ENCODE measurements at places on chromosomes 11 and 22.

GRCh38 chr11:96035031-96035739 lies 111.3 kb upstream of the MTMR2 start:
- DNase-seq = no peak

GRCh38 chr11:69697861-69698260 lies 6.0 kb downstream of the FGF19 start:
- DNase-seq = no peak

GRCh38 chr22:44753189-44754042 lies 1.0 kb downstream of the ARHGAP8 start:
- DNase-seq = no peak

- no peak for DNase-seq
These were observed 4.0 kb downstream of the PHOX2A start for GRCh38 chr11:72239849-72240460.

DNA sequence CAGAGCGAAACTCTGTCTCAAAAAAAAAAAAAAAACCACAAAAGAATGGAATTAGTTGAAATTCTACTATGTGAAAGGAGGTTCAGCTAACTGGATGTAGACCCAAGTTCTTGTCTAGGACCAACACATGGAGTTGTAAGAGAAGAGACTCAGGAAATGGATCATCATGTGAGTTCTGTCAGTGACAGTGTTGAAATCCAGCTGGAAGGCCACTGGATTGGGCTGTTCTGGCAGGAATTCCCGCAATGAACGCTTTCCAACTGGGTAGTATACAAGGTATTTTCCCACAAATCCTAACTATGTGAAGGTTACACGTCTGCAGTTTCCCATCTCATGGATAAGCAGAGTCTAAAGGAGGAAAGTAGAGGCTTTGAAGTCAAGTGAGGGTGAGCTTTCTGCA lies 151.2 kb downstream of the MAML2 start:
- no peak for DNase-seq

DNA sequence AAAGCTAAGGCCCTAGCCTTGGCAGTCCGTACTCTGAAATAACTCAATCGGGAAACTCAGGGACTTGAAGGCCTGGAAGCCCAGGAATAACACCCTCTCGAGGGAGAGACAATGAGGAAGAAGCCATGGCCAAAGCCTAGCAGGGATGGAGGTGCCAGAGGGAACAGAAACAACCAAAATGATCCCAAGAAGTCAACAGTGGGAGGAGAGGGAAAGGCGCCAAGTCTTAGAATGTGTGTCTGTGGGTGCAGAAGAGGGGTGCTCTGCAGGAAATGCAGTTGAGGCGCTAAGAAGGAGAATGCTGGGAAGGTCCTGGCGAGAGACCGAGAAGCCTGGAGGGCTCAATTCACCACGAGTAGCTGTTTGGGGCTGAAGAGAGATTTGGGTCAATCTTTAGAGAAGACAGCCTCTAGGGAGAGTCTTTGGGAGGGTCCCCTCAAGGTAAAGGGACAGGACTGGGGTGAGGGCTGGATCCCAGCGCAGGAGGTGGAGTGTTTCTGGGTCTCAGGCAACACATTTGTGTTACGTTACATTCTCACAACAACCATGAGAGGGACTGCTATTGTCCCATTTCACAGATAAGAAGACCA lies 760 bp upstream of the MAPK8IP1 start:
- DNase-seq = no peak

DNA sequence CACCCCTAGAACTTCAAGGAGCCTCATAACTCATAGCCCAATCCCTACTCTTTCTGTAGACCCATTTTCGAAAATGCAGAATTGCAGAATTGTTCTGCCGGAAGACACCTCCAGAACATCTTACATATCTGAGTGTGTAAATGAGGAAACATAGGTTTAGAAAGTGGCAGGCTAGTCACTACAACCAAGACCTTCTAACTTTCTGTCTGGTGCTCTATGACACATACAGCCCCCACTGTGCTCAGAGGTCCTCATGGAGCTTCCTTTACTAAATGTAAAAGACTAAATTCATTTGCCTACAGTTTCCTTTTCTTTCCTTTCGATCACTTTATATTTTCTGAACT lies 132.1 kb upstream of the DDI1 start:
- no peak for DNase-seq

- DNase-seq = no peak
These were observed 9.0 kb upstream of the FLRT1 start for GRCh38 chr11:64026575-64027205.

DNA sequence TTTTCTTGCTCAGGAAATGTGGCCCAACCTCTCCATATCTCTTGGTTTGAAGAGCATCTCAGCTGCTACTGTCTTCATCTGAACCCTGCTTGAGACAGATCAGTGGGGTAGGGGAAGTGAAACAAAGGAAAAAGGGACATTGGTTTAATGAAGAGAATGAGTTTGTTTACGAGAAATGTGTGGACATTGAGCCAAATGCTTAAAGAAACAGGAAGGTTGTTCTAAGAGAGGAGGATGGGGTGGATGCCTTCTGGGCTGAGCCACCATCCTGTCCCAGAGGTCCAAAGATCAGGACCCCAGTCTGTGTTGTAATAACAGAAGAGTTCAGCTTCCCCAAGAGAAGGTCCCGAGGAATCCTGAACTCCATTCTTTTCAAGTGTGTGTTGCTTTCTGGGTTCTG lies 369.7 kb downstream of the INSC start:
- DNase-seq = no peak

- no peak for DNase-seq
These were observed 23.5 kb downstream of the TMEM184B start for GRCh38 chr22:38249301-38249700.

DNA sequence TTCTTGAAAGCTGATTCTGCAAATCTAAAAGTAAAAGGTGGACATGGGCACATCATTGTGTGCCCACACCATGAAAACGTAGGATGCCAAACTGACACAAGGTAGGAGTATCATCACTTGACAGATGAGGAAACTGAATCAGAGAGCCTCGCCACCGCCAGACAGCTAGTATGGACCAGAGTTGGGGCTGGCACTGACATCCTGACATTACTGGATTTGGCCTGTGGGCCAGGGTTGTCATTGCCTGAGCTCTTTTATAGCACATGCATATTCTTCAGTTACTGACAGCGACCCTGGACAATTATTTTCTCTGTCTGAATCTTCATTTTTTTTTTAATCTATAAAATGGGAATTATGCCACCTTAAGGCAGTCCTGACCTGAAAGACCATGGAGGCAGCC lies 16.5 kb downstream of the USP35 start:
- no peak for DNase-seq
